ENCODE measurements at places on chromosomes 11 and 22. TPM values are rescaled to one million over a fixed set of nuclear protein-coding genes. Genes with fewer than 3 reads are reported as not detected.

Gene APOC3
- not detected for total RNA-seq

Gene GAB4
- total RNA-seq, result not detected

Gene TOM1
- total RNA-seq, result 15.0 TPM

DNA sequence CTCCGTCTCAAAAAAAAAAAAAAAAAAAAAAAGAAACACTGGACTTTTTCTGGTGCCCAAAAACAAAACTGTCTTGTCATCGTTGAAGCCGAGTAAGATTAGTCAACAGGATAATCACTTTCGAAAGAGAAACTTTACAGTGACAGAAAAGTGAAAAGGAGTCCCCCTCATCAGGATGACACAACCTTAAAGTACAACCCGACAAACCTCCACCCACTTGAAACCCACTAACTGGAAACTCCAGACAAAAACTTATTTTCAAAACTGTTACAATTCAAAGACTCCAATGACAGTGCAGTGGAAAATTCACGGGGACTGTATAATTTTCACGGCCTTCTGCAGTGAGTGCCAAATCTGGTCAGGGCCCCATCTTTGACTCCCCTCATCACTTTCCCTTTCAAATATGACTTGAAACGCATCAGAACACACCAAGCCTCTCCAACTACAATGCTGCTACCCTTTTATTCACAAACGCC lies 1.3 kb downstream of the DENND5A start:
- DNase-seq, result no peak

GRCh38 chr11:35427071-35427470 lies 7.7 kb upstream of the SLC1A2 start:
- DNase-seq, result no peak

- no peak for DNase-seq
These were observed 439.7 kb downstream of the BUD13 start for GRCh38 chr11:116333001-116333535.

- peak; percentile 62 for DNase-seq
These were observed 988 bp downstream of the TNRC6B start for GRCh38 chr22:40178417-40179409.

DNA sequence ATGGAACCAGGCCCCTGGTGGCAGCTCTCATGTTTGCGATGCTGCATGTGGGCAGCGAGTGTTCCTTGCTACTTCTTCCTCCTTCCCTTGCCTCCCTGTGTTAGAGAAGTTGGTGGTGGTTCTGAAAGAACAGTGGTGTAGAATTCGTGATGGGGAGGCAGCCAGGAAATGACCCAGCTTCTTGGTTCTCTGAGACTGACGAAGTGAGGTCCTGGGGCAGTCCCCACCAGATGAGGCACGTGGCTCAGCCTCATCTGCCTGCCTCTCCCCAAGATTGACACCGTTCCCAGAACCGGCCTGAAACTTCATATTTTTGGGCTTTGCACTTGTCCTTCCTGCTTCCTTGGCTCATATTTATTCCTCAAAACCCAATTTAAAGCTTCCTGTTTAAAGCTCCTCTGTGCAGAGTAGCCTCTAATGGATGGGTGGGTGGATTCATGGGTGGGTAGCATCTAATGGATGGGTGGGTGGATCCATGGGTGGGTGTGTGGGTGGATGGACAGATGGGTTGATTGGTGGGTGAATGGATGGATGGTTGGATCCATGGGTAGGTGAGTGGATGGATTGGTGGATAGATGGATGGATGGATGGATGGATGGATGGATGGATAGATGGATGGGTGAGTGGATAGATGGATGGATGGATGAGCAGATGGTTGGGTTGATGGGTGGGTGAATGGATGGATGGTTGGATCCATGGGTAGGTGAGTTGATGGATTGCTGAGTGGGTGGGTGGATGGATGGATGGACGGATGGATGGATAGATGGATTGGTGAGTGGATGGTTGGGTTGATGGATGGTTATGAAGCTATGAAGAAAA lies 77.3 kb upstream of the ATXN10 start:
- DNase-seq, result no peak

Gene MS4A6E
- not detected for total RNA-seq

All from urinary bladder (tissue), 4 donors.